ENCODE measurements at places on chromosomes 12 and 14.

DNA sequence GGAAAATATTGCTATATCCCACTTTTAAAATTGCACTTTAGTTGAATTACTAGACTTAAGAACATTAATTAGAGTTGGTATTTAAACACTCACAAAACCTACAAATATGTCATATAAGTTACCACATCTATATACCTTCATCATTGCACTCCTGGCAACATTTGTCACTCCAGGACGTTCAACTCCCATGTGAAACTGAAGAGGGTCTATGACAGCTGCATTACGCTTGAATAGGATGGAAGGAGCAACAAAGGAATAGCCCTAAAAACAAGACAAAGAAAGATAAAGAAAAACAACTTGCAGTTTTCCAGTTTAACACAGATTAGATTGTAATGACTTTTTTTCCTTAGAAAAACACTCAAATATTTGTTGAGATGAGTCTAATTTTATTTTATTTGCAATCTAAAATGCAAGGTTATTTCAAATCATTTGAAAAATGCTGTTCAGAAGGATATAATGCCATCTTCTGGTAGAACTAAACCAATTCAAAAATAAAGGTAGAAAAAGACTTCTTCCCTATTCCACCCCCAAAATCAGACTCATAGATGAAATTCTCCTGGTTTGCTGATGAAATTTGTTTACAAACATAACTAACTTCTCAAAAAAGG is 84.3 kb upstream of the TTC7B start:
- no peak for DNase-seq

GRCh38 chr12:59937148-59937547 is 341.3 kb downstream of the SLC16A7 start:
- DNase-seq, result no peak

DNA sequence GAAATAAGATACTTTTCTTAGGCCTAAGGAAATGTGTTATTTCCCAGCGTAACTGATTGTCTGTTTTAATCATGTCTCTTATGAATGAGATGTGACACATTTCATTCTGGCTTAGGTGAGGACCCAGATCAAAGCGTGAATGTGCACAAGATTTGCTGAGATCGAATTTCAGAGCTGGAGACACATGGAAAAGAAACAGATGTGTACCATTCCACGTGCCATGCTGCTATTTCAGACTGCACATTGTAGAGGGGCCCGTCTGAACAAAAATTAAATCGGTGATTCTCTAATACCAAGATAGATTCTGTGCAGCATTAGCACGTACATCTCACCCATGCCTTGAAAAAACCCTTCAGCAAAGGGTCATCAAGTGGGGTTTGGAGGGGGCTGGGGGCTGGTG is 290.4 kb downstream of the AACS start:
- no peak for DNase-seq

DNA sequence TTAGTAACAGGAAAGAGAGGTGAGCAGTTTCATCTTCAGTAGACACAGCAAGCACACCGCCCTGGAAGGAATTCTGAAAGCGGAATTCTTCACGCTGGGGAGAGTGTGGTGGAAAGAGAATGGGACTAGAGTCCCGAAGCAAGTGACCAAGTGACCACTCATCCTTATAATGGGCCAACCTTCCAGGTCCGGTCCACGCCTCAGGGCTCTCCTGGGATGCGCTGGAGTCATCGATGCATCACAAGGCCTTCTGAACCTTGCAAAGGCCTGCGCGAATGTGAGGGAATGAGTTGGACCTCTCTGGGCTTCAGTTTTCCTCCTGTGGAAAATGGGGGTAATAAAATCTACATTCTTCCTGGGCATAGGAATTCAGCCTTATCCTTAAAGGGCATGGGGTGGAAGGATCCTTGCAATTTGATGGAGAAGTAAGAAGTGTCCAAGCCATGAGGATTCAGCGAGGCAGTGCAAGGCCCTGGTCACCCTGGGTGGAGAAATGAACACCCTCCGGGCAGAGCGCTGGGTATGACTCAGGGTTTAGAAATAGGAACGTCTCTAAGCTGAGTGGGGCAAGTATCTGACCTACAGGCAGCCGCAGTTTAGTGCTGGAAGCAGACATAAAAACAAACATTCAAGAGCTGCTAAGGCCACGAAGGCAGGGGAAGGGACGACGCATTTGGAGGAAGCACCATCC is 97.7 kb downstream of the SETD3 start:
- DNase-seq, result no peak

GRCh38 chr12:118870551-118870950 is 110.8 kb upstream of the SRRM4 start:
- DNase-seq, result peak; percentile 93

All from NCI-H146 (cell line).